Activated T-cell treated with anti-CD3 and anti-CD28 coated beads for 1 hour (primary cell): ENCODE measurements at places on chromosomes 11 and 22.

GRCh38 chr11:133053124-133053776 lies 479.1 kb downstream of the OPCML start:
- DNase-seq = no peak

DNA sequence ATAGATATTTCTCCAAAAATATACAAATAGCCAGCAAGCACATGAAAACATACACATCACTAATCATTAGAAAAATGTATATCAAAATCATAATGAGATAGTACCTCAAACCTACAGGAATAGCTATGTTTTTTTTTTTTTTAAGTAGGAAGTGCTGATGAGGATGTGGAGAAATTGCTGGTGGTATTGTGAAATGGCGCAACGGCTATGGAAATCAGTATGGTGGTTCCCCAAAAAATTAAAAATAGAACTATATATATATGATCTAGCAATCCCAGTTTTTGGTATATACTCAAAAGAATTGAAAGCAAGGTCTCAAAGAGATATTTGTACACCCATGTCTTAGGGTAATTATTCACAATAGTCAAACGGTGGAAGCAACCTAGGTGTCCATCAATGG lies 46.0 kb upstream of the HIPK3 start:
- DNase-seq = no peak

- DNase-seq = no peak
Observed at GRCh38 chr11:118436639-118437207, 431 bp downstream of the KMT2A start.

DNA sequence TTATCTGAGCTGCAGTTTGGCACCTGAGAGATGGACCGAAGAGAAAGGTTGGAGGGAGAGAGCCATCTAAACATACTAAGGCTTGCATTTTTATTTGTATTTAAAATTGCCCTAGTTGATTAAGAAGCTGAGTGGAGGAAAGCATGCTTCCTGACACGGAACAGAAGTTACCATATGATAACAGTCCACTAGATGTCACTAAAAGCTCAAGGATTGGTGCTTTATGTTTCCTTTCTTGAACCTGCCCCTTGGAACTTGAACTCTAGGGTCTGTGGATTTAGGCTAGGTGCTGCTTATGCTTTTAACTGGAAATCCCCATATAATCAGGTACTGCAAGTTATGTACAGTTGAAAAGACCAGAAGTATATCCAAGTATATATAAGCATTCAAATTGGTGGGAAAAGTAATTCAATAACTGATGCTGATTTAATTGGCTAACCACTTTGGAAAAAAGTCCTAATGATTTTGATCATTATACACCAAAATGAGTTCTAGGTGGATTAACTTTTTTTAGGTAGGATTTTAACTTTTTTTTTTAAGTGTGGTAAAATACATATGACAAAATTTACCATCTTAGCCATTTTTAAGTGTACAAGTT lies 9.5 kb downstream of the RBMXL2 start:
- no peak for DNase-seq

GRCh38 chr22:40031766-40032470 lies 37.2 kb downstream of the FAM83F start:
- DNase-seq = no peak

DNA sequence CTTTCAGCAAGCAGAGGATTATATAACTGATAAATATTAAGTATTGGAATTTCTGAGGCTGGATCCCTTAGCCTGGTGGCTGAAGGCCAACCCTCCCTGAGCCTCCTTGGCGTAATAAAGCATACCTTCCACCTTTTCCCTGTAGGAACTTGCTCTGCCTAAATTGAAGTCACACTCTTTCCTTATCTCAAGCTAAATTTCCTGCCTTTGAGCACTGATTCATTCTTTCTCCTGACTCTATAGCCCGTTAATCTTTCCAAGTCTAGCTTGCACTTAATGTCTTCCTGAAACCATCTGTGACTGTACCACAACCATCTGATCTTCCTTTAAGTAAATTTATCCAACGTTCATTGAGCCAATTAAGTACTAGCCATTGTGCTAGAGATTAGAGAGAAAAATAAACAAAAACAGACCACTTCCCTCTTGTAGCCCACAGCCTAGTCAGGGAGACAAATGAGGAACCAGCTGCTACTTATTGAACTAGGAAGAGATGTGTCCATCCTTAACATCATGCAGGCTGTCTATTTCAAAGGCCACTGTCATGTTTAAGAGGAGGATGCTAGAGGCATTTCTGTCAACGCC lies 62.9 kb downstream of the GRK3 start:
- DNase-seq = no peak

DNA sequence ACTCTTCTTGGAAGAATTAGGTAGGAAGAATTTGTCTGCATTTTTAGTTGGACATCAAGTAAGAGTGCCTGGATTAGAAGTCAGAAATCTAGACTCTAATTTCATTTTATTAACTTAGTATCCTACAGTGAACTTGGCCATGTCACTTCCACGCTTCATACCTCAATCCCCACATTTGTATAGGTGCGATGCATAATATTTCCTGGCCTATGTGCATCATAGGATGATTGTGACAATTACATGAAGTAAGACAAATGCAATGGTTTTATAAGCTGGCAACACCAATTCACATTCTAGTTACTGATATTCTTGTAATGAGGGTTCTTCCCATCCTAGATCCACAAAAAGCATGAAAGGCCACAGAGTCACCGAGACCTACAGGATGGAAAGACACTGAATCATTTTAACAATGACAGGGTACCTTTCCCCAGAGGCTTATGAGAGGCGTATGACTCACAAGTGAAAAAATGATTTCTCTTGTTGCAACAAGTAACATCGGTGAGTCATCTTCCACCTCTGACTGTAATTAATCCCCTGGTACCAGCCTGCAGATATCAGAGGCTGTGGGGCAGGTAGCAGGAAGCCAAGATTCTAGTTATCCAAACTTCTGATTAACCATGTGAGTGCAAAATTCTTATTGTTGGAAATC lies 56.0 kb upstream of the OR5AK2 start:
- no peak for DNase-seq

DNA sequence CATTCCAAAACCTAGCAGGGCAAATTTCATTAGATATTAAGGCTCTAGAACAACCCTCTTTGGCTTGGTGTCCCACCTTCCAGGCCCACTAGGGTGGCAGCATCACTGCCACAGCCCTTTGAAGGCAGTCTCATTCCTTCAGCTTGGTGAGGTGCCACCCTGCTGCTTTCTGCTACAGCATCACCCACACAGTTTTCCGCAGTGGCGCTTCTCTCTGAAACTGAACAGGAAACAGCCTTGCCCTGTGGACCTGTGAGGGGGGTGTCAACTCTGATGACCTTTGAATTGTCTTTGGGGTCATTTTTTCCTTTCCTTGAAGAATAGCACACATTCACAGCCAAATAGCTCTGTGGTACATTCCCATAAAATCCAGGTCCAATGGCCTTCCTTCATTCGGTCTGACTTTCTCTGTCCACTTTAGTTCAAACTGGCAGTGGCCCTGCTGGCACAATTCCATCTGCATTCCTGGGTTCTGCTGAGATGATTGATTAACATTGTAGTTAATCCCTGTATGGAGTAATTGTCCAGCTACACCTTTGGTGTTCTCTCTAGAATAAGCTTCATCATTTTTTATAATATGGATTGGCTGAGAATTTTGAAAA lies 251.9 kb upstream of the FAT3 start:
- no peak for DNase-seq

DNA sequence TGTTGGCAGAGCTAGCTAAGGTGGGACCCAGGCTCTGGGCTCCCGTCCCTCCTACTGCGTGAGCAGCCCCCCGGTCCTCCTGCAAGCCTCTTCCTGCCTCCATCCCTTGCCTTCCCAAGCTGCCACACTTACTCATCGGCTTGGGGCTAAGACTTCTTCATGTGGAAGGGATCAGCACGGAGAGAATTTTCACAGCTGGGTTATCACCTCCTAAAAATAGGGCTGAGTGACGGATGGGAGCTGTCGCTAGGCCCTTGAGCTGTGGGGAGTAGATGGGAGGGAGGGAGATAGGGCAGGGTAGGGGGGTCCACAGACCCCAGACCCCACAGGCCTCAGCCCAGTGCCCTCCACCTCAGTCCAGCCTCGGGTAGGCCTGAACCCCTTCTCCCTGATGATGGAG lies 41.0 kb downstream of the FLRT1 start:
- no peak for DNase-seq

- no peak for DNase-seq
Observed at GRCh38 chr22:20062766-20063083, 17.3 kb upstream of the DGCR8 start.

- no peak for DNase-seq
Observed at GRCh38 chr22:47309946-47310345, 547.5 kb downstream of the TBC1D22A start.

DNA sequence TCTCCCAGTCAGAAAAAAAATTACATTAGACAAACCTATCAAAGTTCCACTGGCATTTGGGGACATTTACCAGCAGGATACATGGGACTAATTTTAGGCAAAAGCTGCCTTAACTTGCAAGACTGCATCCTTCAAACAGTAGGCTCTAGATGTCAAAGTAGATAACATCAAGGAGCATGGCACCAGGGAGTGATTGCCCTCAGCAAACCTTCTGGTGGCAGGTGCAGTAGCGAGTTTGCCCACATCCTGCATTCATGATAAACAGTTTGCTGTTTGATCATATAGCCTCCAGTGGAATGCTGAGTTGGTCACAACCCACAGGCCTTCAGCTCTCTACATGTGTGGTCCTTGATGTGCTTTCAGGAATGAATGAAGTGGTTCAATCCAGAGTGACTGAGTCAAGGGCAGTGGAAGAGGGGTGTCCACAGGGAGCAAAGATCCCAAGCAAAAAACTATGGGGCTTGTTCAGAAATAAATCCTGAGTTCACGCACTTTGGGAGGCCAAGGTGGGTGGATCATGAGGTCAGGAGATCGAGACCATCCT lies 12.0 kb downstream of the SCGB1D2 start:
- DNase-seq = no peak

DNA sequence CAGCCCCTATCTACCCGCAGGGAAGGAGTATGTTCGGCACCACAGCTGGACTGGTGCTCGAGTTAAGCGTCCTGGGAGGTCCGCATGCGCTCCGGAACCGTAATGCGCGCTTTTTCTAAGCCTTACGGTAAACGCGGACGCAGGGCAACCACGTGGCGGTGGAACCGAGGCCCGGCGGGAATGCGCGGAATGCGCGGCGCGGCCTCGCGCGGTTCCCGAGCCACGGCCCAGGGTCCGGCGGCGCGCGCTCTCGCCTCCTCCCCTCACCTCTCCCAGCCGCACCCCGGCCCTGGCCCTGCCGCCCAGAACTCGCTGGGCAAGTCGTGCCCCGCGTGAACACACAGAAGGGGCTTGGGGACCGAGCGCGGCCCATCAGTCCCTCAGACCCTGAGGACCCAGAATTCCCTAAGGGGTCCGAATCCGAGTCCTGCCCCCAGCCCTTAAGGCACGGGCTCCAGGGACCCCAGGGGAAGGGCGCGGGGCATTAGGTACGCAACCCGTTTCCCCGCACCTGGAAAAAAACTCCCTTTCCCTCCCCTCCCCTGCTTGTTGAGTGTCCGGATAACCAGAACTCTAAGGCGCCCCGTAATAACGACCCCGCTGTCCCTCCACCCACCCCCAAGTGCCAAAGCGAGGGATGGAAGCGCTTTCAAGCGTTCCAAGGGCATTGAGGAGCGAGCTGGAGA lies 4.3 kb upstream of the CCND1 start:
- DNase-seq = no peak

GRCh38 chr11:73367482-73368024 lies 8.6 kb upstream of the RELT start:
- DNase-seq = no peak

DNA sequence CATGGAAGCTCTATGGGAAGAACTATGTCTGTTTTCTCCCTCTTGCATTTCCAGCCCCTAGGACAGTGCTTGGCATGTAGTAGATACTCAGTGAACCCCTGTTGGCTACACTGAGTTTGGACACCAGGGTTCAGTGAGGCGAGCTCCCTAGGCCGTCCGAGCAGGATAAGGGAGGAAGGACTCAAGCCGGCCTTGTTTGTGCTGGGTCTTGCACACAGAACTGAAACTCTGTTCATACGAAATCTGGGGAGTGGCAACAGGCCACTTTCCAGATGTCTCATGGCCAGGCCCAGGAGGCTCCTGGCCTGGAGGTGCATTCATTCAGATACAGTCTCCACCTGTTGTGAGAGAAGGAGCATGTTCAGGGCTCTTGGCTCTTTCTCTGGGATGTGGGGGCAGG lies 23.6 kb upstream of the LMO1 start:
- DNase-seq = no peak
